AML-193 (cell line): ENCODE measurements at places on chromosomes 11 and 22.
A peak's percentile ranks its signal among the peaks of the same experiment; 100 is the strongest.

DNA sequence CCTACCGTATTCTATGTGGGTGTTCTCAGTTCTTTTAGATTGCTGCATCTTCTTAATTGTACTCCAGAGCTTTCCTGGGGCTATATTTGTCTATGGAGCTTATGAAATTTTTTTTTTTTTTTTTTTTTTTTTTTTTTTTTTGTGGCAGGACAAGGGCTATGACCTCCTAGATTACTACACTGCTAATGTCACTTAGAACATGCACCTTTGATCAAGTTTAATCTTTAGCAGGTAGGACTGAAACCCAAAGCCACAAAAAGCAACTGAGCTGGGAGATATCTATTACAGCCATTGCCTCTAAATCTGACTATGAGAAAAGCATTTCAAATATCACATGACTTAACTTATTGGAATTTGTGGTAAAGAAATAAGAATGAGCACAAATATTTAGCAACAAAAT is 21.7 kb upstream of the ABTB2 start:
- DNase-seq = no peak

DNA sequence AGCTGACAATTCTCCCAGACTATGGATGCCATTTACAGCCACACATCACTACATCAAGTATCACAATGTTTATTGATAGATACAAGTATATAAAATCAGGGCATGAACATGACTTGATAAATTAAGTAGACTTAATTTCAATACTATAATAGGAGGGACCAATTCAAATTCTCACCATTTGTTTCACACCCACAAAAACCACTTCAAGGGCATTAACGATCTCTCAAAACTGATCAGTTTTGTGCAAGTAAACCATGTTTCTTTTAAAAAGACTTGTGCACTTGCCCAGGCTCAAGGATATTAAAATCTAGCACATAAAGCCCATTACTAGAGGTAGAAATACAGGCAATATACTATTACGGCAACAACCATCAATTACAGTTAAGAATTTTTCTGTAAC is 11.7 kb downstream of the EIF4G2 start:
- DNase-seq = no peak

- DNase-seq = no peak
These were observed 93.6 kb downstream of the MTNR1B start for GRCh38 chr11:93063086-93063485.

DNA sequence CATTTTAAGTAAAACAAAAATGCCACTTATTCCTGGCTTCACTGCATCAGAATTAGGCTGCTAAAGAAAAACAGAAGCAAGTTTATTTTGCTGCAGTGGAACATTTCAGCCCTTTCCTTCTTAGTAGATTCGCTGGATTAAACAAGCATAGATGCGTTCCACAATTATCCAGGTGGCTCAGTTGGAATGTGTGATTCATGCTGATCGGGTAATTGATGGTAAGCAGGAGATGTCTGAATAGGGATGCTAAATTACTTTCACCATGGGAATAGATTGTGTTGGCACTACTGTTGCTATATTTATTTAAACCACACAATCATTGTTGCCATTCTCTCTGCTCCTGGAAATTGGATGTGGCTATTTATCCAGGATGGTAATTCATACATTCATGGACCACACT is 440.1 kb upstream of the DDI1 start:
- no peak for DNase-seq

DNA sequence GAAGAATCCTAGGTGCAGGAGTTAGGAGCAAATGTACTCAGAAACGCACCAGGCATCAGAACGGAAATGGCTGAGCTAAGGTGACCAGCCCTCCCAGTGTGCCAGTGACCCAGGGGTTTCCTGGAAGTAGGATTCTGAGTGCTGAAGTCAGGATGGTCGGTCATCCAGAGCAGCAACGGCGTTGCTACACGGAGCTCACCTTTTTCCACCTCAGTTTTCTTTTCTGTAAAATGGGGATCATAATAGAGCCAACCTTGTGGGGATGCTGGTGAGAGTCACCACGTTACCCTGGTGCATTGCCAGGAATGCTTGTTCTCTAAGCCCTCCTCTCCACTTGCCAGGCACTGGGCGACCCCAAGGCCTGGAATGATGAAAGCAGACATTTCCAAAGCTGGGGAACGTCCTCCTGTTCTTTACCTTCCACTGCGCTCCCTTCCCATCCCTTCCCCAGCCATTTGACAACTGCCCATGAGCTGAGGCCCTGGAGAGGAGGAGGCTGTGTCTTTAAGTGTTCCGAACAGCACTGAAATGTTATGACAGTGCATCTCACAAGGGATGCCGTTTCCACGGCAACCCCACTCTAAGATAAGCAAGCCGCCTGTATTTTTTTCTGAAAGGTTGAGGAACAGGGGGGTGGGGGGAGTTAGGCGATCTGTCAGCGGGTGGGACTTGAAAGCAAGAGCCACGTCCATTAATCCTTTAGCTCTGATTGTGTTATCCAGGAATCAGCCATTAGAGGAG is 66.8 kb downstream of the TSPAN18 start:
- no peak for DNase-seq

GRCh38 chr22:29388759-29389090 is 355 bp upstream of the AP1B1 start:
- DNase-seq = no peak

DNA sequence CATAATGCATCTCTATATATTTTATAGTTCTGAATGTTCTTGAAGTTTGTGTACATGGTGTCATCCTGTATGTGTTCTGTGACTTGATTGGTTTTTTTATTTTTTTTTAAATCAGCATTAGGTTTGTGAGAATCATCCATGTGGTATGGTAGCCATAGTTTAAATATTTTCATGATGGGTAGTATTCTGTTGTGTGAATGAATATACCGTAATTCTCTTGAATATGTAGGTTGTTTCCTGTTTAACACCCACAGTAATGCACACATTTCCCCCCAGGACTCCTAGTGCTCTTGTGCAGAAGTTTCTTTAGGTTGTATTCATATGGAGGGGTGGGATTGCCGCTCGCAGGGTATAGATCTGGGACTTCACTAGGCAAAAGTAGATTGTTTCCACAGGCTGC is 2.0 kb downstream of the PACS1 start:
- DNase-seq = no peak

- no peak for DNase-seq
These were observed 19.1 kb downstream of the TOLLIP start for GRCh38 chr11:1290052-1291040.

GRCh38 chr11:121521145-121522042 is 68.6 kb upstream of the SORL1-AS1 start:
- peak; percentile 4 for DNase-seq

GRCh38 chr11:131109257-131109656 is 193.0 kb upstream of the SNX19 start:
- DNase-seq = no peak

DNA sequence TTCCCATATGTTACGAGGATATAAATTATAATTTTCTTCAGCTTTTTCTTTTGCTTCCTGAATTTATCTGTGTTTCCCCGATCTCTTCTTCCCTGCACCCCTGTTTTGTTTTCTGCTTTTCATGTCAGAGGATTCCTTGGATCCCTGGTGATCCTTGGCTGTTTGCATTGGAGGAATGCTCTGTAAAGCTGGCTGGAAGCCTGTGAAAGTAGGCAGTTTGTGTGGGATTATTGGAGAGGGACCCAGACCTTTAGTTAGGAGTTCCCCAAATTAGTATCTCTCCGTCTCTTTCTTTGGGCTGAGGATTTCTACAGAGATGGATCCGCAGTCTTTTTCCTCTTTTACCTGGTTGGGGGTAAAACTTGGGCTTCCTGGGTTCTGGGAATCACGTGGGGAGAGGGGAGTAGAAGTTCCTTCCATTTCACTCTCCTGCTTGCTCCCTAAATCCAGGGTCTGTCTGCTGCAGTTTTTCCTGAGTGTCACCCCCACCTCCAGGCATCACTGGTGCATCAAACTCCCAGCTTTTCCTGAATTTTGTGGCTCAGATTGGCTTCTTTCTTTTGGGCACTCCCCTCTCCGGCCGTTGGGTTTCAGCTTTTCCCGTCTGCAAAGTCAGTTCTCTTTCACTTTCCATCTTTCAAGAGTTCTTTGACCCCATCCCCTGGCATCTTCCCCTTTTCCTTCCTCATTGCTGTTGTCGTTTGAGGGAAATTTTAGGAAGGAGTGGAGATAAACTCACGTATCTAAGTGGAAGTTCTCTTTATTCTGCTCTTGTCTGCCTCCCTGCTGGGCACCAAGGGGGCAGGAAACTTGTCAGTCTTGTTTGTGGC is 79.1 kb upstream of the ALX4 start:
- no peak for DNase-seq

DNA sequence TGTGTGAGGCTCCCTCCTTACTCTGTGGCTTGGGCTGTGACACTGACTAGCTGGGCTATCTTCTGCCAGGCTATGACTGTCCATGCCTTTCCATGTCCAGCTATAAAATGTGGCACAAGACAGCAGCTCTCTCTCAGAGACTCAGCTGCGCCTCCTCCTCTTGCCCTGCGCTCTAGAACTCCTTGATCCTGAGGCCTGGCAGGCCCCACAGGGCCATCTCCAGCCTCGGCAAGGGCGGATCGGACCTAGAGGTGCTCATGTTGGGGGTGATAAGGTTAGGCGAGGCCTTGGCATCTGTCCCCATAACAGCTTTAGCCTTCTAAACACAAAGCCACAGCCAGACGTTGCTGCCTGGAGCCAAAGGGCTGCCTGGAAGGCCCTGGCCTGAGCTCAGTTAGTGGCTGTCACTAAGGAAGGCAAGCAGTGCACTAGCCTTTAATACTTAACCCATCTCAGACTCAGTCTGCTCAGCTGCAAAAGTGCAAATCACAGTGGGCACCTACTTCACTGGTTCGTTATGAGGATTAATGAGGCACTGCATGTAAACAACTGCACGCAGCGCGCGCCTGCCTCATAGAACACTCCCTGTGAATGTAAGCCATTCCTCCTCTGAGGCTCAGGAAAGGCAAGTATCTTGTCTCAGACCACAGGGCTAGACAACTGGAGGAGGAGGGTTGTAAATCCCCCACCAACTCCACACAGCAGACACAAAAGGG is 1.2 kb downstream of the GUCD1 start:
- DNase-seq = no peak

GRCh38 chr11:62974848-62975522 is 9.8 kb downstream of the SLC22A6 start:
- peak; percentile 9 for DNase-seq

DNA sequence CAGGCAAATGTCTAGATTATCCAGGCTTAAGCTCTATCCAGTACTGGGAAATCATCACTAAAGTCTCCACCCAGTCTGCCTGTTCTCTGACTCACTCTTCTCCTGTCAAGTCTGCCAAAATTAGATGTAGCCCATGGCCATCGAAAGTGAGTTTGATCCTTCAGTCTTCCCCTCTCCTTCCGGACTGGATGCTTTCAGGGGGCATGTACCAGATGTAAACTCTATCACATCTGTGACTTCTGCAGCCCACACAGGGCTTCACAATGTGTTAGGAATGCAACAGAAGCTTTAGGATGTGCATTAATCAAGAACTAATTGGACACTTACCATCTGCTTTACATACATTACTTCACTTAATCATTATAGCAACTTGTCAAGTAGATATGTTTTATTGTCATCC is 12.3 kb downstream of the ME3 start:
- DNase-seq = no peak

DNA sequence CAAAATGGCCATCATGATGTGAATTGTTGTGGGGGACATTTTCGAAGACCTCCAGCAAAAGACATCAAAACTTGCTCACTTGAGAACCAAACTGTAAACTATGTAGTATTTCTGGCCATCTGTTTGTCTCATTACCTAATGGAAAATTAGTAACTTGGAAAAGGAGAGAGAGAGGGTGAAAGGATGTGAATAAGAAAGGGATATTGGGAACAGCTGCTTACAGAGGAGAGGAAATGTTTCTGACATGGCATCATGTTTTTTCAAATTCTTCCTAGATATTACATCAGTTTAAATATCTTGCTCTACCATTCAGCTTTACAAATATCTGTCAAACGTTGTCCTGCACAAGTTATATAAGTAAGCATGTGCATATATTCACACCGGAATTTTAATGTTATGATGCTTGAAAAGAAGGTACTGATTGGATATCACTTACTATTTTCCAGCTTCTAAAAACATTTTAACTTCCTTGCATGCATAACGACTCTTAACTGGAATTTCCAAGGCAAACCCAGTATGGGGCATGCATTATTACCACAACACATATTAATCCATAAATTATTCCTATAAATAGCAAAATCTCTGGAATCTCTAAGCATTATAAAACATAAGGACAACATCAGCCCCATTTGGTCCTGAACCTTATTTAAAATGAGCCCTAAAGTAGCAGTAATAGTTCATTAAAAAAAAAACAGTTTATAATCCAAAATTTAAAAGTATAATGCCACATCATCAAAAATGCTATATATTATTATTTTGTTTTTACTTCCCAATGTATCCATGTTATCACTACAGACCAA is 20.0 kb downstream of the GUCY1A2 start:
- DNase-seq = no peak

- DNase-seq = no peak
These were observed at the start of gene RFPL2 for GRCh38 chr22:32204856-32205722. RFPL2 (minus strand) TSS chr22:32205073; CDS start chr22:32202451, 2,622 bp downstream.

DNA sequence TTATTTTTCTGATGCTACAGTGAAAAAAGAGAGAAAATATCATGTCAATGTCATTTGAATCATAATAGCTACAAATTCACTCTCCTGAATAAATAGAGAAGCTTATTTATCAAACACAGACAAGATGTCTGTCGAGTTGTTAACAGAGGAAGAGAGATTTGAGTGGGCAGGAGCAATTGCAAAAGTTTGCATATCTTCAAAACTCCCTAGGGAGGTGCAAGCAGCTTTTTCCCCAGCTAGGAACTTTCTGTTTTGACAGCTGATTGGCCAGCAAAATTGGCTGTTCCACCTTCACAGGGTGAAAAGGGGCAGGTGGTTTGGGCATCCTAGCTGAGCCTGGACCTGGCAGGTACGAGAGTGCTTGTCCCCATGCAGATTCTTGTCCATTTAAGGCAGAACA is 98.2 kb downstream of the NTM start:
- no peak for DNase-seq

DNA sequence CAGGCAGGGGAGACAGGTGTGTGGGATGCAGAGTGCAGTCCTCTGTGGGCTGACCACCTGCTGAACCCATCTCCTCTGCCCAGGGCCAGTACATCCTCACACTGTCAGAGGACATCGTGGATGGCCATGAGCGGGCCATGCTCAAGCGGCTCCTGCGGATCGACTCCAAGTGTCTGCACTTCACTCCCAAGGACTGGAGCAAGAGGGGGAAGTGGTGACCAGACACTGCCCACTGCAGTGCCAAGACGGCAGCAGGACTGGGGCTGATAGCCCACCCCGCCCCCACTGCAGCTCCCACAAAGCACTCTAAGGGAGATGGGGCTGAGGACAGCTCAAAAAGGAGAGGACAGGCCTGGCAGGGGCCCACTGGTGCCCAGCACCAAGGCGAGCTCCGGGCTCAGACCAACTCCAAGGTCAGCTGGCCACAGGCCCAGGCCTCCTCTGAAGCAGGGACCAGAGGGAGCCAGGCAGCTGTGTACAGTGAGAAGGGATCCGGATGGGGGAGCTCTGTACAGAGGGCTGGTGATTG is 1.6 kb downstream of the RNASEH2C start:
- DNase-seq = no peak

DNA sequence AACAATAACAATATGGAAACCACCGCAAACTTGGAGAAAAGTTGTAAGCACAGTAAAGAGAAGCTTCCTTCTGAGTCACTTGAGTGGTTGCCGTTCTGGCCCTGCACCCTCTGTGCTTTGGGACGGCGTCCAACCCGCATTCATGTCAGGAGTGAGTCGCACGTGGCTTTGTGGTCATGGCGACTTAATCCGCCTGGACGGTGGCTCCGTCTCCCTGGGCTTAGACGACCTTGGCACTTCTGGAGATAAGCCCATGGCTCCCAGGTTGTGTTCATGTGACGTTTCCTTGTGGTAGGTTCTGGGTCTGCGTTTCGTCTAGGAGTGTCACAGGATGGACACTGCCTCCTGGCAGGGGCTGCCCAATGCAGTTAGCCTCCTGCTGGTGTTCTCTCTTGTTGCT is 40.5 kb downstream of the TPCN2 start:
- DNase-seq = no peak
